ENCODE measurements at places on chromosomes 5 and 9.

DNA sequence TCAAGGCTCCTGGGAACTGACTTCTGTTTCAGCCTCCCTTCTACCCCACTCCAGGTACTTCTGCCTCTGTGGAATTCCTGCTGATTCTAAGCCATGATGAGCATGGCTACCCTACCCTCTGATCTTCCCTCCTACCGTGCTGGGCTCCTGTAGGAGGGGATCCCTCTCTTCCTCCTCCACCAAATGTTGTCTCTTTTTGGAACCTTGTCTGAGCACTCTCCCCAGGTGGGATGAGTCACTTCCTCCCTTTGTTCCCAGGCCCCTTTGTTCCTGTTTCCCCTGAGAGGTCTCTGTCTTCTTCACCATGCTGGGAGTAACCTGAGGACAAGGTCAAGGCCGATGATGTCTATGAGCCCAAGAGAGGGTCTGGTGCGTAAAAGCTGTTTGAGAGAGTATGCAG, 213.2 kb downstream of the GABBR2 start:
- no peak for DNase-seq

- no peak for DNase-seq
Measured at GRCh38 chr9:114442022-114442421, 54.2 kb upstream of the AKNA start.

GRCh38 chr9:16426716-16427115, 443.8 kb downstream of the BNC2 start:
- no peak for DNase-seq

GRCh38 chr5:101676646-101677045, 619.4 kb downstream of the SLCO4C1 start:
- DNase-seq, result no peak

DNA sequence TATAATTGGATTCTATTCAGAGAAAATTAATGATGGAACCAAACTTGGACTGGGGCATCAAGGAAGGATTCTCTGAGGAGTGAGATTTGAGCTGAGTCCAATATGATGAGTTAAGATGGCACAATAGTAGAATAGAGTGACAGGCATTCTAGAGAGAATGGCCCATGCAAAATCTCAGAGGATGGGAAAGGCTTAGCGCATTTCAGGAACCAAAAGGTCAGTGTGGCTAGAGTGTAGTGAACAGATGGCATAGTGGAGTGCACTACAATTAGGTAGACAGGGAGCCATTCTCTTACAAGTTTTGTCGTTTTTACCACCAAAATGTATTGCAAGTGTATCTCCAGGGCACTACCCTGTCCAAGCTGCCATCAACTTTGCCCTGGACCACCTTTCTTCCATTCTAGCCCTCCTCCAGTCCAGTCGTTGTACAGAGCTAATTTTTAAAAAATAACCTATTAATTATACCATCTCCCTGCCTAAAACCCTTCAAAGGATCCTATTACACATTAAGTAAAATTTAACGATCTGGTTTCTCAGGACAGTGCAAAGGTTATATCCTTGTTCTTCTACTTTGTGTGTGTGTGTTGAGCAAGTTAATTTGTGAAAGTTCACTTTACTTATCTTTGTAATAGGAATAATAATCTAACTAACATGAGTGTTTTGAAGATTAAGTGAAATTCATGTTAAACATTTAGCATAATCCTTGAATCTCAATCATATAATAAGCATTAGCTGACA, 211.7 kb downstream of the COMMD10 start:
- no peak for DNase-seq

GRCh38 chr9:127129073-127129717, 6.8 kb upstream of the ANGPTL2 start:
- DNase-seq, result no peak

GRCh38 chr5:86546044-86546443, 71.7 kb upstream of the COX7C start:
- no peak for DNase-seq

DNA sequence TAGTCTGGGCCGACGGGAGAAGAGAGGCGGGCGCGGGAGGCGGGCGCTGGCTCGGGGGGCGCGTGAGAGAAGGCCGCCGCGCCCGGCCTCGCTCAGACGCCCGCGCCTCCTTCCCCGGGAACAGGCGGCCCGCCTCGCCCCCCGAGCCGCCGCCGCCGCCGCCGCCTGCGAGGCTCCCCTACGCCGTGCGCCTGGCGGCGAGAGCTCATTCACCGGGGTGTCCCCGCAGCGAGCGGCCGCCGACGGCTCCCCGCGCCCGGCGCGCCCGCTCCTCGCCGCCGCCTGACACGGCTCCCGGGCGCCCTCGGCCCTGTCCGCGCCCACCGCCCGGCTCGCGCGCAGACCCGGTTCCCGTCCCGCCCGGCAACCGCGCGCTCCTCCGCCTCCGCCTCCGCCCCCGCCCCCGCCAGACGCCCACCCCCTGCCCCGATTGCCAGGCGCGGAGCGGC, at the start of gene GNAQ:
TSS of gene GNAQ (minus strand) at position 368 of the 449 bp plus-strand sequence. CDS start 576 bp downstream, outside the sequence.
- no peak for DNase-seq

DNA sequence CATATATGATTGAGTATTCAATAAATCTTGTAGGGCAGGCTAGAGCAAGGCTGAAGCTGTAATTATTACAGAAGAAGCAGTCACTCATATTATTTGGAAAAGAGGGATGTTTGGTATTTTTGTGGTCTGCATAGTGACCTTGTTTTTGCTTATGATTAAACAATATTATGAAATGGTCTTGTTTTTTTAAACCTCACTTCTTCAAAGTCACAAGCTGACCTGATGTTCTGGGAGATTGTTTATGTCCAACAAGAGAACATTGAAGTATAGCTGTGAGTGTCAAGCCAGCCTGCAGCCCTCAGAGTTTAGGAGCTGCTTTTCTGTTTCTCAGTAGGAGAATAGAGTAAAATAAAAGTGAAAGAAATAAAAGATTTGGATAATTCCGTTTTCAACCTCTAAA, 342.2 kb downstream of the LRRC70 start:
- DNase-seq, result no peak

DNA sequence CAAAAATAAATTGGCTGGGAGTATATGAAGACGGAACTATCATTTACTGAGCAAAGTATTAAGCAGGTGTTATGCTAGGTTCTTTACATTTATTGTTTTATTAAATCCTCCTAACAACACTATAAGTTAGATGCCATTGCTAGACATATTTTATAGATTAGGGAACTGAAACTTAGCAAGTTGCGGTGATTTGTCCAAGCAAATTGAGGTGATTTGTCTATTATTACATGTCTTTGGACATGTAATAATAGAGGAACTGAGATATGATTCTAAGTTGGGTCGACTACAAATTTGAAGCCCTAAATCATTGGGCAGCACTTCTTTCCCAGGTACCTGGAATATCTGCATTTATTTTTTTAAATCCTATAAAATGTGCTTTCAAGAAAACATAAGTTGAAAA, 429.9 kb downstream of the GABRG2 start:
- DNase-seq, result no peak

- DNase-seq, result no peak
Measured at GRCh38 chr5:1851290-1851934, 31.3 kb downstream of the IRX4 start.

- DNase-seq, result no peak
Measured at GRCh38 chr9:127568618-127568970, 43.5 kb upstream of the STXBP1 start.

DNA sequence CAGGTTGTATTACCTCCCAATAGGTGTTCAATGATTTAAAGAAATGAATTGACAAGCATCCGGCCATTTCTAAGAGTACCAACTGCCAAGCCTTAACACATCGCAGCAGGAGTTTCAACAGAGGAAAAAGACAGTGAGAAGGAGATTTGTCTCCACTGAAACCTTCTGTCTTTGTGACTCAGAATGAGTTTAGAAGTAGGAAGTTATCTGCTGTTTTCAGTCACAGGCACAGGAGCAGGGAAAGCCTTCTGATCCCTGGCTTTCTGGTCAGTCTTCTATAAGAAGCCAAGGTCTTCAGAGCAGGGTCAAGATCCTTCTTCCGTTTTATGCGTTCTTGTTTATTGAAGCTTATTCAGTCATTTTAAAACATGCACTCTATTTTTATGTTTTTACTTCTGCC, 390.7 kb upstream of the PCSK5 start:
- no peak for DNase-seq

DNA sequence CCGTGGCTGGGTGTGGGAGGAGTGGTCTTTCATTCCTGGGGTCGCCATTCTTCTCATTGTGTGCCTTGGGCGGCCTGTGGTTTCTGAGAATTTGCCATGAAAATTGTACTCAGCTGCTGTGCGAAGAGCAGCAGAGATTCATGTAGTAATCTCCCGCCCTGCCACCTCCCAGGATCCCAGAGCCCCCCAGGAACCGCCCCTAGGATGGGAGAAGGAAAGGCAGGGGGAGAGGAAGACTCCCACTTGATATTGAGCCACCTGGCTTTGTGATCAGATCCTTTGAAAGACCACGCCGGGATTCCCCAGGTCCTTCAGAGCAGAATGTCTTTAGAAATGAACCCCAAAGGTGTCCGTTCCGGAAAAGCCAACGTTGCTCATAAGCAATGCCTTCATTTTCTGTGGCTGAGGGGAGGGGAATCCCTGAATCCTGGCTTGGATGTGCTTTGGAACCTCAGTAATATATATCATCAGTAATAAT, 27.6 kb downstream of the NEURL1B start:
- DNase-seq, result no peak

- no peak for DNase-seq
Measured at GRCh38 chr9:38090170-38090569, 21.1 kb upstream of the SHB start.

DNA sequence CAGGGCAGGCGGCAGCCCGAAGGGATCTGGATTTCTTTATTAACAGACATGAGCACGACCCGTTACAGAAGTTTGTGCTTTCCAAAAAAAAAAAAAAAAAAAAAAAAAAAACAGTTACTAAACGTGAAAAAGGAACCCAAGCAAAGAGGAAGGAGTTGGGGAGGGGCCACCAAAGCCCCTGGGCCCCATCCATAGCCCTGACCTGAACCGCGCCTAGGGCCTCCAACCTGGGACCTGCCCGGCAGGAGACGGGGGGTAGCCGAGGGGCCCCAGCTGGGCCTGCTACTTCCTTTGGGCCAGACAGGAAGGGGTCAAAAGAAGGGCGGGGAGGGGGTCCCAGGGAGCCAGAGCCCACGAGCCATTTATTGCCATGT, 10.0 kb downstream of the PRR7 start:
- no peak for DNase-seq

Data from stimulated activated CD8-positive, alpha-beta memory T cell treated with anti-CD3 and anti-CD28 coated beads, Interleukin-15, amount 100 ng/mL, for 4 hours (primary cell).